ENCODE measurements at places on chromosomes 12 and 14.

GRCh38 chr14:73022051-73022450, 4.9 kb downstream of the ZFYVE1 start:
- no peak for DNase-seq

DNA sequence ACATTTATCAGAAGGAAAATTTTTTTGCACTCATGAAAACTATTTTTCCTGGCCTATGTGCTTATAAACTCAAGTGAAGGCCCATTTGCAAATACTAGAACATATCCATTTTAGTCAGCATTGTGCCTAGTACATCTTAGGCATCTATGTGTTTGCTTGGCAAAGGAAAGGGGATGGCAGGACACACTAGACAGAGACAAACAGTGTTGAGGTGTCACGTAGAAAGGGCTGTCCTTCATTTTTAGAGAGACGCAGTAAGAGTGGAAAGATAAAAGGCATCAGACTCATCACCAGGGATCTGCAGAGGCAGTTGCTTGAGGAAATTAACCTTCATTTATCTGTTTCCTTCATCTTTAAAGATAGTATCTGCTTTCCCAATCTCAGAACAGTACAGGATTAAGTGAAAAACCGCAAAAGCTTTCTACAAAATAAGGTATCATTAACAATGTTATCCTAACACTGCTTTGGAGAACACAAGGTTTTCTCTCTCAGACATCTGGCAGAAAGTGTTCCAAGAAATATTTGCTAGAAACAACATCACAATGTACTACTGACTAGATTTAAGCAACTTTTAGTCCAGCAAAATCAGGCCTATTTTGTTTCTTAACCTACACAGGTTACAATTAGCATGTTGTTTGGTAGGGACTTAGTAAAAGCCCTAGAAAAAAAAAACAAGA, 2.0 kb downstream of the YBX3 start:
- no peak for DNase-seq

GRCh38 chr12:737122-737739, 15.1 kb upstream of the WNK1 start:
- DNase-seq, result no peak

DNA sequence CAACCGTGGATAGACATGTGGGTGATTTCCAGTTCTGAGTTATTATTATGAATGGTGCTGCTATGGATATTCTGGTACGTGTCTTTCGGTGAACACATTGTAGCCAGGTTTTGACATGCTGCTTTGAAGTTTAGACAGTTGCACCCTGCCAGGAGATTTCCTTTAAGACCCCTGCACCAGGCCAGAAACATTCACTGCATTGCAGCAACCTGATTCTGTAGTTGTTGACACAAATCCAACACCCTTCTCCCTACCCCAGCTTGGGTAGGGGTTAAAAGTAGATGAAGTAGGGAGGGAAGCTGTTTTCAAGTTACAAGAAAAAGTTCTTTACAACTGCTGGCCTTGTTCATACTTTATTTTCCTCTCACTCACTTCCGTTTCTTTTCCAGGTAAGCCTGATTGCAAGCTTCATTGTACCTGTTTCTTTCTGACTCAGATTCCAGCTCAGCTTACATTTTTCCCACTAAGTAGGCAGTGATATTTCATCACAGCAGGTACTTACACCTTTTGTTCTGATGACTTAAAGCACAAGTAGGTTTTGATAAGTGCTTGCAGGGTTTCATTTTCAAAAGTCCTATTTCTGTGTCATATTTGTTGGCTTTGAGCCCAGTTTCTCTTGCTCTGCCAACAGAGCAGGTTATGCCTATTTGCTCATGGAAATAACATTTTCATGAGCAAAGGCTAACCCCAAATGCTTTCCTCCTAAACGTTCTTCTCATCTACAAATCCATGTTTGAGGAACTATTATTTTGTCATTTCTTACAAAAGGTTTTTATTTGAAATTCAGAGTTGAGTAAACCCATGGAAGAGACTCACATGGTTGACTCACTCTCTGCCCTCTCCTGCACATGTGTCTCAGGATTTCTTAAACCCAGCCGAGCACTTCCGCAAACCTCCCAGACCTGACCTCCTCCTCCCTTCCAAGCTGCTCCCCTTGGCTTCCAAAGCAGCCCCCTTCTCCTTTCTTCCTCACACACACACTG, 12.1 kb upstream of the LTA4H start:
- DNase-seq, result peak; percentile 85

GRCh38 chr14:70602254-70602653, 1.8 kb upstream of the MED6 start:
- DNase-seq, result no peak

DNA sequence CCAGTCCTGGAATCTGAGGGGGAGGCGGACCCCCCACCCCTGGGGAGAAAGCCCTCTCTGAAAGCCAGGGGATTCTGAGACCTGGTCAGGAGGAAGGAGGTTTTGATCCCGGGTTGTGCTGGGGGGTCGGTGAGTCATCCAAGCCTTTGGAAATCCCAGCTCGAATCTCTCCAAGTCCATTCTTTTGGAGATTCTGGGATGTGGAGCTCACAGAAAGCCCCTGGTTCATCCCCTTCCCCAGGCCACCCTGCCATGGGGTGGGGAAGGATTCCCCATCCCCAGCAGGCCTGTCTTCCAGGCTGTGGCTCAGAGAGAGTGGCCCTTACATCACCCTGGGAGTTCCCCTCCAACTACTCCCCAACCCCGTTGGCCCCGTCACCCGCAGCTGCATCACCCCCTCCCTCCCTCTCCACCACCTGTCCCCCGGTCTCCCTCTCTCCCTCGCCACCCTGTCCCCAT, 14.3 kb downstream of the EXOC3L4 start:
- DNase-seq, result peak; percentile 36

DNA sequence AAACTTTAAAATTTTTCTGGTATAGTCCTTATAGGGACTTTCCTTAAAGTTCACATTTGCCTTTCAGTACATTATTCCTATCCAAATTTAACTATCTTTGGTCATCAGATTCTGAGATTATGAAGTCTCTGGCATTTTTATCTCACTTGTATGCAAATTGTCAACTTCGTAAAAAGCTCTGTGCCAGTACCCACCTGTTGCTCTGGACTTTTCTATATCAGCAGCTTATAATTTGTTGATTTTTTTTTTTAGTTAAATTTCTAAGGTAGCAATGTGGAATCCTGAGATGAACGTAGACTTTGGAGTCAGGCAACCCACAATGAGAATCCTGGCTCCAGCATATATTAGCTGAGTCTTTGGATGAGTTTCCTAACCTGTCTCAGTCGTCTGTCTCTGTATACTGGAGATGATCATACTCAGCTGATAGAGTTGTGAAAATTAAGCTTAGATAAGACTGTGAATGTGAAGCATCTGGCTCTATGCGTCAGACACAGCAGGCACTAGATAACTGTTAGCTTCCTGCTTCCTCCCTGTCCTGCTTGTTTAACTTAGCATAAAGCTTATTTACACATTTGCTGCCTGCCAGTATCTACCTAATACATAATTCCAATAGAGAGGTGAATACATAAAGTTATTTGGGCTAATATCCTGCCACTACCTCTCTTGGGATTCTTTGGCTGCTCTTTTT, 59.8 kb downstream of the MARK3 start:
- DNase-seq, result no peak

GRCh38 chr14:49594347-49595091, 4.2 kb upstream of the LRR1 start:
- DNase-seq, result no peak

GRCh38 chr12:71607494-71608330, 55.9 kb downstream of the ZFC3H1 start:
- no peak for DNase-seq

- DNase-seq, result no peak
Measured at GRCh38 chr14:89349171-89350008, 67.6 kb downstream of the FOXN3 start.

GRCh38 chr12:92733181-92733580, 30.4 kb downstream of the PLEKHG7 start:
- no peak for DNase-seq

- no peak for DNase-seq
Measured at GRCh38 chr12:101592921-101593320, 1.9 kb upstream of the MYBPC1 start.

- DNase-seq, result peak; percentile 56
Measured at GRCh38 chr14:105064721-105065143, 498 bp downstream of the GPR132 start.
